ENCODE measurements at places on chromosomes 6 and 20. TPM values are rescaled to one million over a fixed set of nuclear protein-coding genes. Genes with fewer than 3 reads are reported as not detected.

Gene ENPP1
- 5.4 TPM for polyA plus RNA-seq

Gene SLC22A16
- polyA plus RNA-seq, result 0.15 TPM

Gene FAXC
- 8.1 TPM for polyA plus RNA-seq

DNA sequence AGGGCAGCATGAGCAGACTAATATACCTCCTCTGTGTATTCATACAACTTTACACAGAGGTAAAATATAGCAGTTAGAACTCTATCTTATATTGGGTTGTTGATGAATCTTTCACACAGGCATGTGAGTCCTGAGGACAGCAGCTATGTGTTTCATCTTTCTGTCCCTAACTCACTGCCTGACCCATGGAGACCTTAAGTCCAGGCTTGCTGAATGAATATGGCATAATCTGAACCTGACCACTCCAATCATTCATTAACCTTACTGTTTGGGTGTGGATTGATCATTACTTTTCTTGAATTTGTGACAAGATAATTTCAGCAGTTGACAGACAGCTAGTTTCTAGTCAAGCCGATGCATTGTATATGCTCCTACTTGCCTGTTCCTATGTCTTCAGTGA lies 27.3 kb upstream of the TSPYL1 start:
- no peak for DNase-seq

DNA sequence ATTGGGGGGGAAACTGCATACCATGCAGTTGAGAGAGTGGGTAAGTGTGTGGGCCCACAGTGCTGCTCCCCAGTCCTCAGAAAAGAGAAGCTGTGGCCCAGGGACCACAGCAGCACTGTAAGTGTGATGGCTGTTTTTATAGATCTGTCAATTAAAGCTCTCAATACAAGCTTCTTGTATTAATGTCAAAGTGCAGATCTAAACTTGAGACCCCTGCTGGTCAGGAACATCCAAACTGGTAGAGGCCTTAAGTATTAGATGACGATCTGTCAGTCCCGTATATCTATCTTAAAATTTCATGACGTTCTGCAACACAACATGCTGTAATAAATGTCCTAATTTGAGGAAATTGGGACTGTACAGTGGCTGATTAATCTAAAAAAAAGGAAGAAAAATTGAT lies 74.8 kb downstream of the TULP4 start:
- DNase-seq, result no peak

GRCh38 chr6:130968476-130968875 lies 94.6 kb downstream of the EPB41L2 start:
- DNase-seq, result no peak

DNA sequence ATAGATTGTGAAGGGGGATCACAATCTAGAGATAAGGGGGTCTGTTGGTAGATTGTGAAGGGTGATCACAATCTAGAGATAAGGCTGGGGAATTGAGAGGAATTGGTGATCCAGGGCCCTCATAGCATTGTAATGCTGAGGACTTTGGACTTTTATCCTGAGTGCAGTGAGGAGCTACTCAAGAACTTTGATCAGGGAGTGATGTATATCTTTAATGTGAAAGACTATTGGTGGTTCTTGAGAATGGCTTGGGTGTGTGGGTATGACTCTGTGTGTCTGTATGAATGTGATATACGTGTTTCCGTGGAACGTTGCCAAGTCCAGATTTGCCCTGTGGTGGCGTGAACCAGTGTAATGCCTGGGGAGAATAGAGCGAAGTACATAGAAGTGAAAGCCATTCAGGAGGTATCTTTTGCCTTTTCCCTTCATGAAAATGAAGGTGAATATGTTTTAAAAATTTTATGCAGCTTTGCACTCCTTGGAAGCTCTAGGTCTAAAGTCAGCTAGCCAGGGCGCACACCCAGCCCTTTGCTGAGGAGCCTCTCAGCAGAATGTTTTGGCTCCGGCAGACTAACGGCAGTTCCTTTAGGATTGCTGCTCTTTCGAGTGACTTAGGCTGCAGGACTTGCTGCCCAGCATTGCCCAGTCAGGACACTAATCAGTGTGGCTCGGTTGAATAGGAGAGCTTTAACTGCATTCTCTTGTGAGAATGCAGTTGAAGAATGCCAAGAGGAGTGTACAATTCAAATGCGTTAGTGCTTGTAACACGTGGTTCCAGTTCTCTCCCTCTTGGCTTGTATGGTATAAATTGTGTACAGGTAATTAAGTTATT lies 3.5 kb downstream of the ZFAND3 start:
- DNase-seq, result no peak

GRCh38 chr20:59587570-59587969 lies 16.8 kb upstream of the PHACTR3 start:
- DNase-seq, result no peak

DNA sequence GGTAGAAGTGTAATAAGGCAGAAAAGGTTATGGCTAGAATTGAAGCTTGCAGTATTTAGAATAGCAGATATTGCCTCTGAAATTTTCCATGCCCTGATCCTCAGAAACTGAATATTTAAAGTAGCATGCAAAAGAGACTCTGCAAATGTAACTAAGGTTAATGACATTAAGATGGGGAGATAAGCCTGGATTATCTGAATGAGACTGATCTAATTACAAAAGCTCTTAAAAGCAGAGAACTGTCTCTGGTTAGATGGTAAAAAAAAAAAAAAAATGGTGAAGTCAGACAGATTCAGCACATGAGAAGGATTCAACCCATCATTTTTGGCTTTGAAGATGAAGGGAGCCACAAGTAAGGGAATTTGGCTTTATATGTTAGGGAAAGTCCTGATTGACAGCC lies 503.7 kb upstream of the IRAK1BP1 start:
- no peak for DNase-seq

DNA sequence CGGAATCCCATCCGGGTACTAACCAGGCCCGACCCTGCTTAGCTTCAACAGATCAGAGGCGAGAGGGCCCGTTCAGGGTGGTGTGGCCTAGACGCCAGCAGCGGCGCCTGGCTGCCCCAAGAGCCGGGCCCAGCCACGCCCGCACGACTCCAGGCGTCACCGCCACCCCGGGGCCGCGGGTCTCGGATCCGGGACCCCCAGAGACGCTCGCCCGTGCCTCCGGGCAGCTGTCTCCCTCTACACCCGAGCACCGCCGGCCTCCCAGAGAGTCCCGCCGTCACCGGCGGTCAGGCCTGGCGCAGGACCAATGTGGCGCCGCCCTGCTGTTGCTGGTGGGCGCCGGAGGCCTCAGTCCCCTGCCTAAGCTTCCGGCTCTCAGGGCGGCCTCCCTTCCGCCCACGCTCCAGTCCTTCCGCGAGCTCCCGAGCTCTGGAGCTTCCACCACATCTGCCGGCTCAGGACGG lies 441.2 kb upstream of the DEFB115 start:
- no peak for DNase-seq

DNA sequence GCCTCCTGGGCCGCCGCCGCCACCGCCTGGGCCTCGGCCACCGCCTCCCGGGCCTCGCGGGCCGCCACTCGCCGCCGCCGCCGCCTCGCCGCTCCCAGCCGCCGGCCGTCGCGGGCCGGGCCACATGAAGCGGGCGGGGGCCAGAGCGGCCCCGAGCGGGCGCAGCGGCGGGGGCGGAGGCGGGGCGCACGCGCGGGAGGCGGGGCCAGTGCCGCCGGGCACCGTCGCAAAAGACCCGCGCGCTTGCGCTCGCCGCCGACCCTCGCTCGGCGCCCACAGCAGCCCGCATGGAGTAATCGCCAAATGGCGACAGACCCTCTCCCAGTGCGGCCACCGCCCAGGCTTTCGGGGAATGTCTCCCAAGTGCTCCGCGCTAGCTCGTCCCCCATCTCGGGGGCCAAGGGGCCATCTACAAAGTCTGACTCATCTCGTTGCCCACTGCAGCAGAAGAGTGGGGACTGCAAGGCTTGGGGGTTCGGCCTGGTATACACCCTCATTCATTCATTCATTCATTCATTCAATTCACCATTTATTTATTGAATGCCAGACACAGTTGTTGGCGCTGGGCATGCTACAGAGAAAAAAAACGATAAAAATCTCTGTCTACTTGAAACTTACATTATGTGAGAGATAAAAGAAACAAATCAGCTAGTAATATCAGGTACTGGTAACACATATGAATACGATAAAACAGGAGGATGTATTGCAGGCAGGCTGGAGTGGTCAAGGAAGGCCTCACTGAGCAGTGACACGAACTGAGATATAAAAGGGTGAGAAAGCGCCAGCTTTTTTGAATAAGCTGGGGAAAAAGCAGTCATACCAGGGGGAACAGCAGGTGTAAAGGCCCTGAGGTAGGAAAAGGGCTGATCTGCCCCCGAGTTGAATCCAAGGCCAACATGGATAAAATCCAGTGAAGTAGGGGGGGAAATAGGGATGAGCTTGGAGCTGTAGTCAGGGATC lies at the start of gene B4GALT5:
Gene B4GALT5 (minus strand): TSS at position 126 of the 960 bp plus-strand sequence. CDS start 188 bp downstream, outside the sequence.
- peak; percentile 85 for DNase-seq

DNA sequence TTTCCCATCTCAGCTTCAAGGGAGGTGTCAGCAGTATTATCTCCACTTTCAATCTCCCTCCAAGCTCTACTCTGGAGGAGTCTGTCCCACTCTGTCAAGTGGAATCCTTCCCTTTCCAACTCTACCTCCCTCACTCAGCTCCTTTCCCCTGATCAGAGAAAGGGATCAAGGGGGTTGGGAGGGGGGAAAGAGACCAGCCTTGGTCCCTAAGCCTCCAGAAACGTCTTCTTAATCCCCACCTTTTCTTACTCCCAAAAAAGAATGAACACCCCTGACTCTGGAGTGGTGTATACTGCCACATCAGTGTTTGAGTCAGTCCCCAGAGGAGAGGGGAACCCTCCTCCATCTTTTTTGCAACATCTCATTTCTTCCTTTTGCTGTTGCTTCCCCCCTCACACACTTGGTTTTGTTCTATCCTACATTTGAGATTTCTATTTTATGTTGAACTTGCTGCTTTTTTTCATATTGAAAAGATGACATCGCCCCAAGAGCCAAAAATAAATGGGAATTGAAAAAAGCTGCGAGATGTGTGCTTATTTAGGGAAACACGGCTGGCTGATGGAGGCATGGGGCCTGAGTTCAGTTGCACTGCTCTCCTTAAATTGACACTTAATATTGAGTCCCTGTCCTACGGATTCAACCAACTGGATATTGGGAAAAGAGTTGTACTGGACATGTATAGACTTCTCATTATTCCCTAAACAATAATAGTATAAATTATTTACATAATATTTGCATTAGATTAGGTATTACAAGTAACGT lies 4.9 kb downstream of the TUBB start:
- no peak for DNase-seq

DNA sequence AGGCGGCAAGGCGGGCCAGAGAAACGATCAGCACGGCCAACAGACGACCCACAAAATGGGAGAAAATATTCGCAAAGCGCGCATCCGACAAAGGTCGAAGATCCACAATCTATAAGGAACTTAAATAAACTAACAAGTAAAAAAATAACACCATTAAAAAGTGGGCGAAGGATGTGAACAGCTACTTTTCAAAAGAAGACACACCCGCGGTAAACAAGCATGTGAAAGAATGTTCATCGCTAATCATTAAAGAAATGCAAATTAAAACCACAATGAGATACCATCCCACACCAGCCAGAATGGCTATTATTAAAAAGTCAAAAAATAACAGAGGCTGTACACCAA lies 117.8 kb upstream of the SIRPA start:
- DNase-seq, result no peak

GRCh38 chr6:45169815-45170214 lies 158.3 kb upstream of the RUNX2 start:
- DNase-seq, result no peak

DNA sequence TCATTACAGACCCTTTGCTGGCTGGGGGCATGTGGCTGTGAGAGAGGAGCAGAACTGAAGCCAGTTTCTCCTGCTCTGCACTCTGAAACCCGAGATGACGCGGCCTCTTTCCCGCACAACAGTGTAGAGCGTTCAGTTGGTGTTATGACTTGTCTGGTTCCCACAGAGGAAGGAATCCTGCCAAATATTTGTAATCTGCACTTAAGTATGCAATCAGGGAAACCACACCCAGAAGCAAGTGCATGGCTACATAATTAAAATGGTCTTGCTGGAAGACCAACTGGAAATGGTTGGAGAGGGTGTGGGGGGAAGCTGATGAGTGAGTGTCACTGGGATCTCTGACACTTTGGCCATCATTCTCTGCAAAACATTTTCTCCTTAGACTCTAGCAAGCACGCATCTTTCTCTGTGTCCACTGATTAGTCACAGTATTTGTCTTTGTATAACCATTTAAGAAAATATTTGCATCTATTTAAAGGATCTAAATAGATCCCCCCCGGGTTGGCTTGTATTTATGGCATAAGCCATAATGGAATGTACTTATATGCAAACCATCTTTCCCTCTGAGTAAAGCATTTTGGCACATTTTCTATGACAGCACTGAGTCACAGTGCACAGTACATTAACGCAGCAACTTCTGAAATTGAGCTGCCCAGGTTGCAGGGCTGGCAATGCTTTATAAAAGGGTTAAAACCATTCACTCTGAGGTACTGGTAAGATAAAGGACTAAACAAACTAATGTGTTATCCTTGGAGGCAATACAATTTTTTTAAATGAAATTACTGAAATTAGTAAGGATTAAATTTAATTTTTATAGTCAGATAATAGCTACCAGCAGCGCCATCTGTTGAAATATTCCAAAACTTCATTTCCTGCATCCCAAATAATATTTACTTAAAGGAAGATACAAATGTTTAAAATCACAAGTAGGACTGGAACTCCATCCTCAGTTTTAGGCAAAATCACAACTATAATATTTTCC lies 76.7 kb downstream of the FOXC1 start:
- no peak for DNase-seq

DNA sequence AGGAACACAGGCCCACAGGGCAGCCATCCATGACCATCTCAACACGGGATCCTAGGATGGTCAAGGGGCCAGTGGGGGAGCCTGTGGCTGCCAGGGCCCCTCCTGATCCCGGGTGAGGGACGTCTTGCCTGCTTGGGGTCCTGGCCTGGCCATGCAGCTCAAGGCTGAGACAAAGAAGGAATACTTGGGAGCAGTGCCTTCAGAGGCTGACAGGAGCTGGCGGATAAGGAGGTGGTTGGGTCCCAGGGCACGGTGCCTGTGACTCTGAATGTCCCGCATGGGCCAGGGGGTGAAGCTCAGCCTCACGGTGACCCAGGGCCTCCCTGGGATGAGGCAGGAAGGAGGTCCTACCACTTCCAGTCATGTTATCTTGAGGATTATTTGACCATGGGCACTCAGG lies 95.2 kb downstream of the SMOC2 start:
- DNase-seq, result no peak

GRCh38 chr6:157143171-157143889 lies 180.0 kb downstream of the TMEM242 start:
- peak; percentile 30 for DNase-seq

DNA sequence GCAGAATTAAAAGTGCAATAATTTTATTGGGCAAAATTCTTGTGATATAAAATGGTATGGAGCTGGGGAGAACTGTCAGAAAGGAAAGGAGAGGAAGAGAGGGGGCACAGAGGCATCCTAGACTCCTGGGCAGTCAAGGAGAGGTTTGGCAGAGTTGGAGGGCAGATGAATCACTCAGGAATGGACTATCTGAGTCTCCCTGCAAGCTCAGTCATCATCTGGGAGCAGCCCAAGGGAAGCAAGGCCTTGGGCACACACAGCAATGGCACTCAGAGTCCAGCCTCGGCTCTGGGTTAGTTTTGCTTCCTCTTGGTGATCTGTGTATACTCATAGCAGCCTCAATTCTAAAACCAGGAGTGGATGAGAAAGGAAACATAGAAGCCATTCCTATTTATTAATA lies 67.2 kb downstream of the SLC22A1 start:
- no peak for DNase-seq

Data from ovary (tissue), 10 donors.